ENCODE measurements at places on chromosomes 6 and 20.

- DNase-seq: peak; percentile 40
Measured at GRCh38 chr6:148441454-148441911, 98.8 kb downstream of the SASH1 start.

GRCh38 chr6:52227495-52227894 is 16.8 kb downstream of the IL17F start:
- no peak for DNase-seq

GRCh38 chr6:81128671-81129070 is 623.8 kb downstream of the TENT5A start:
- DNase-seq: no peak

DNA sequence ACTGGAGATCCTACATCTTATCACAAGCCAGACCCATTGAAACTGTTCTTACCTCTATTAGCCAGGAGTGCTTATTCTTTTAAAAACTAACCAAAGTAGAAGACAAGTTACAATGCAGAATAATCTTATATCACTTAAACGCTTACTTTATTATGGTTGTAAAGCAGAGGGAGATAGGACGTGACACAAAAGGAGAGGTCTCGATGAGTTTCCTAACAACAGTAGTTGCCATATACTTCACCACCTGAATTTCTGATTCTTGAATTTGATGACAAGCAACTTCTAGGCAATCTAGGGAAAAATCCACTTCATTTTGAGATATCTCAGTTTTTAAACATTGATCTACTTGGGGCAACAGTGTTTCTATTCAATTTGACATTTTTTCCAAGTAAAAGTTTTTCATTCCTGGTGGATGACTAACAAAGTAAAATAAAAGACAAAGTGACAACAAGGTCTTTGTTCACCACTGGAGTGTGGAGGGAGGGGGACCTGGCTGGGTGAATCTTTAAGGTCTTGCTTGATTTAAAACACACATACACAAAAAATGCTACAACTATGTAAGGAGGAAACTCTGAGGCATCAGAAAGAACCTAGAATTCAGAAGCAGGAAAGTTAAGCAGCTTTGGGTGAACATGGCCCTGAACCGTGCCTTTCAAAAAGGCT is 110.9 kb downstream of the SMLR1 start:
- DNase-seq: no peak

- DNase-seq: no peak
Measured at GRCh38 chr6:84074988-84075781, 41.6 kb downstream of the MRAP2 start.

DNA sequence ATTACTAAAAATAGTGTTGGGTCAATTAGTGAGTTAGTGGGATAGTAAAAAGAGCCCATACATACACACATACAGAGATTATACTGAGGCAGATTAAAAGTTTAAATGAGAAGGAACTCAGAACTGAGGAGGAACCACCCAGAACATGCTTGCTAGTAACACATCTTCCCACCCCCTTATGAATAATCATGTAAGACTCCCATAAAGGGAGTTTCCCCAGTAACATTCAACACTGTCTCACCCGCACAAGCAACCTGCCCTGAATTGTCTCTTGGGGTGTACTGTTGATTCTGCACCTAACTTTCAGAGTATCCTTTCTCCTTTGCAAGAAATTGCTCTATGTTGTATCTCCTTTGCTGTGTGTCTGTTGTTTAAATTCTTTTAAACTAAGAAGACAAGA is 11.1 kb upstream of the HLA-DQB2 start:
- no peak for DNase-seq

Data from hepatic stellate cell (primary cell).